Testis (tissue), 5 donors: ENCODE measurements at places on chromosomes 1 and 21.

GRCh38 chr1:94382201-94382600 is 36.0 kb upstream of the ABCD3 start:
- H3K4me3 ChIP-seq: no peak overlapping the region
- no peak overlapping the region for H3K27ac ChIP-seq
- H3K27me3 ChIP-seq: no peaks in the 10 kb centered on the region
- DNase-seq: no peak
- no peaks in the 10 kb centered on the region for H3K4me1 ChIP-seq

DNA sequence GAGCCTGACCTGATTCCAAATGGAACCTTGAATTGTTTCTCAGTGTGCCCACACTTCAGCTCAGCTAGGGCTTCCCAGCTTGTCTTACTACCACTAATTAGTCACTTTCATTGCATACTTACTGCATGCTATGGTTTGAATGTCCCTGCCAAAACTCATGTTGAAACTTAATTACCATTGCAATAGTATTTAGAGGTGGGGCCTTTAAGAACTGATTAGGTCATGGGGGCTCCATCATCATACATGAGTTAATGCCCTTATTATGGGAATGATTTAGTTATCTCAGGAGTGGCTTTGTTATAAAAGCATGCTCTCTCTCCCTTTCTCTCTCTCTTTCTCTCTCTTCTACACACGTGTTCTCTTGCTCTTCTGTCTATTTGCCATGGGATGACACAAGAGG is 68.3 kb downstream of the NENF start:
- H3K4me3 ChIP-seq: no peak overlapping the region
- H3K36me3 ChIP-seq: no peaks in the 10 kb centered on the region
- no peaks in the 10 kb centered on the region for H3K27me3 ChIP-seq
- H3K4me1 ChIP-seq: no peaks in the 10 kb centered on the region
- DNase-seq: no peak

DNA sequence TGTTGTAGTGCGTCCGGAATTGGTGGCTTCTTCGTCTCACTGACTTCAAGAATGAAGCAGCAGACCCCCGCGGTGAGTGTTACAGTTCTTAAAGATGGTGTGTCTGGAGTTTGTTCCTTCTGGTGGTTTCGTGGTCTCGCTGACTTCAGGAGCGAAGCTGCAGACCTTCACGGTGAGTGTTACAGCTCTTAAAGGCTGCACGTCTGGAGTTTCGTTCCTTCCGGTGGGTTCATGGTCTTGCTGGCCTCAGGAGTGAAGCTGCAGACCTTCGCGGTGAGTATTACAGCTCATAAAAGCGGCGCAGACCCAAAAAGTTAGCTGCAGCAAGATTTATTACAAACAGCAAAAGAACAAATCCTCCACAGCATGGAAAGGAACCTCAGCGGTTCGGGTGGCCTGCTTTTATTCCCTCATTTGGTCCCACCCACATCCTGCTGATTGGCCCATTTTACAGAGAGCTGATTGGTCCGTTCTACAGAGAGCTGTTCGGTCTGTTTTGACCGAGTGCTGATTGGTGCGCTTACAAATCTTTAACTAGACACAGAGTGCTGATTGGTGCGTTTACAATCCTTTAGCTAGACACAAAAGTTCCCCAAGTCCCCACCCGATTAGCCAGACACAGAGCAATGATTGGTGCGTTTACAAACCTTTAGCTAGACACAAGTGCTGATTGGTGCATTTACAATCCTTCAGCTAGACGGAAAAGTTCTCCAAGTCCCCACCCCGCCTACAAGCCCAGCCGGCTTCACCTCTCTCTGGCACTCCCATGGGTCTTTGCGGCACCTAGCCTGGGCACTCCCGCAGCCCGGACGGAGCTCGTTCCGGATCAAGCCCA is 49.6 kb upstream of the KRTAP19-8 start:
- H3K27ac ChIP-seq: no peak overlapping the region
- no peaks in the 10 kb centered on the region for H3K27me3 ChIP-seq
- H3K36me3 ChIP-seq: no peaks in the 10 kb centered on the region
- peak; percentile 88 for DNase-seq
- no peaks in the 10 kb centered on the region for H3K4me1 ChIP-seq

DNA sequence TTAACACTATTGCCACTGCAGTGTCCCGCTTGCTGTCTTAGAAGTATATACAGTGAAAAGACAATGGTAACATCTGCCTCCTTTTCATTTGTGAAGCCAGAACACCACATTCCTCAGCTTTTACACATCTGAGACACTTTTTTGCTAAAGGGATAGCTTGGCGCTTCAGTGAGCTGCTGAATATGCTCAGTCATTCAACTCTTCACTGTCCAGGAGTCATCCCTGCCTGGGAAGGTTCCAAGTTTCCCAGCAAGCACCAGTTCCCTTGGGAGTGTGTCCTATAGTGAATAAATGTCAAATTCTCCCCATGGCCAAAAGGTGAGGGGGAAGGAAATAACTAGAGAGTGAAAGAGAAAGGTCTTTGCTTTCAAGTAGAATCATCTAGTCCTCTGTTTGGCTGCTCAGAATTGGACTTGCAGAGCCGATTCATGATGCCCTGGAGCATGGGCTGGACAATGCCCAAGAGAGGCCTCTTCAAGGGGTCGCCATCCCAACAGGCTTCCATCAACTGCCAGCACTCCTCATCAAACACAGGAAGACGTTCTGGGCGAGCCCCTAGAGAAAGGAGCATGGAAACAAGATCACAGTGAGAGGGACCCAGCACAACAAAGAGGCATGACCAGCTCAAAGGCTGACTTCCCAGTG is 25.5 kb upstream of the RBBP5 start:
- no peak overlapping the region for H3K27ac ChIP-seq
- no peaks in the 10 kb centered on the region for H3K27me3 ChIP-seq
- H3K36me3 ChIP-seq: no peaks in the 10 kb centered on the region
- DNase-seq: no peak
- peaks cover 11% of the 10 kb centered on the region for H3K4me1 ChIP-seq
- H3K4me3 ChIP-seq: no peak overlapping the region

DNA sequence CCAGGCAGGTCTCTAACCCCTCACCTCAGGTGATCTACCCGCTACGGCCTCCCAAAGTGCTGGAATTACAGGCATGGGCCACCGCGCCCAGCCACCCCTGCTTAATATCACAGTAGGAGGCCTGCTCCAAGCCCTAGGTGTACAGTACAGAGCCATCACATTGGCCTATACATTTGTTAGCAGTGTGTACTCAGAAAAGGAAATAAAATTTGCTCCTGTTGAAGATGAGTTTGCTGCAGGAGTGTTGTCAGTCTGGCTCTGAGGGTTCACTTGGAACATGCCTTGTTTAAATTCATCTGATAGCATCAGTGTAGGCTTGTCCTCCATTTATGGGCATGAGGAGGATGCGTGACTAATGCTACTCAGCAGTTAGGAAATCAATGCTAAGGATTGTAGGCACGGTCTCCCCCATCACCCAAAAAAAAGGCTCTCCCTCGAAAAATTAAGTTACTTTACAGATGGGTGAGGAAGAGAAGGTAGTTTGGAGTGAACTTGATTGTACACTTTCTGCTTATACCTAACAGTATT is 4.6 kb upstream of the ENAH start:
- peak overlapping the region; percentile 48 for H3K27ac ChIP-seq
- peaks cover 2% of the 10 kb centered on the region for H3K4me1 ChIP-seq
- H3K4me3 ChIP-seq: no peak overlapping the region
- no peaks in the 10 kb centered on the region for H3K36me3 ChIP-seq
- H3K27me3 ChIP-seq: no peaks in the 10 kb centered on the region
- DNase-seq: no peak

GRCh38 chr1:234921266-234922062 is 207.2 kb downstream of the TOMM20 start:
- no peak overlapping the region for H3K27ac ChIP-seq
- no peak overlapping the region for H3K4me3 ChIP-seq
- H3K36me3 ChIP-seq: no peaks in the 10 kb centered on the region
- DNase-seq: no peak
- H3K27me3 ChIP-seq: no peaks in the 10 kb centered on the region

GRCh38 chr1:108016451-108016920 is 51.5 kb upstream of the VAV3 start:
- H3K36me3 ChIP-seq: no peaks in the 10 kb centered on the region
- no peak overlapping the region for H3K27ac ChIP-seq
- H3K27me3 ChIP-seq: no peaks in the 10 kb centered on the region
- no peak overlapping the region for H3K4me3 ChIP-seq
- no peak for DNase-seq
